ENCODE measurements at places on chromosomes 12 and 14. TPM values are rescaled to one million over a fixed set of nuclear protein-coding genes. Genes with fewer than 3 reads are reported as not detected.

The LRFN5 gene
- total RNA-seq, result not detected

The SLC7A7 gene
- total RNA-seq, result 0.60 TPM

The SOX5 gene
- 0.75 TPM for total RNA-seq

The KRT85 gene
- total RNA-seq, result not detected

The MYO1H gene
- not detected for total RNA-seq

The CAPZA3 gene
- not detected for total RNA-seq

The PKP2 gene
- total RNA-seq, result not detected

The TMEM229B gene
- 13.3 TPM for total RNA-seq

The KLRC1 gene
- not detected for total RNA-seq

The PLEKHG3 gene
- total RNA-seq, result 126 TPM

The ASCL1 gene
- not detected for total RNA-seq

The NFATC4 gene
- total RNA-seq, result not detected

The PTPN6 gene
- 299 TPM for total RNA-seq

The PRB2 gene
- not detected for total RNA-seq

The ALX1 gene
- not detected for total RNA-seq

All from activated CD4-positive, alpha-beta memory T cell treated with anti-CD3 and anti-CD28 coated beads, Interleukin-2, amount 10 ng/mL, durations not matched to agents 7 days and 5 days (primary cell).